ENCODE measurements at places on chromosomes 16 and 17. TPM values are rescaled to one million over a fixed set of nuclear protein-coding genes. Genes with fewer than 3 reads are reported as not detected.

Gene CSH2
- total RNA-seq, result not detected

Gene GP2
- not detected for total RNA-seq

Gene RHOT2
- total RNA-seq, result 73.8 TPM

Gene ITGB4
- 0.19 TPM for total RNA-seq

DNA sequence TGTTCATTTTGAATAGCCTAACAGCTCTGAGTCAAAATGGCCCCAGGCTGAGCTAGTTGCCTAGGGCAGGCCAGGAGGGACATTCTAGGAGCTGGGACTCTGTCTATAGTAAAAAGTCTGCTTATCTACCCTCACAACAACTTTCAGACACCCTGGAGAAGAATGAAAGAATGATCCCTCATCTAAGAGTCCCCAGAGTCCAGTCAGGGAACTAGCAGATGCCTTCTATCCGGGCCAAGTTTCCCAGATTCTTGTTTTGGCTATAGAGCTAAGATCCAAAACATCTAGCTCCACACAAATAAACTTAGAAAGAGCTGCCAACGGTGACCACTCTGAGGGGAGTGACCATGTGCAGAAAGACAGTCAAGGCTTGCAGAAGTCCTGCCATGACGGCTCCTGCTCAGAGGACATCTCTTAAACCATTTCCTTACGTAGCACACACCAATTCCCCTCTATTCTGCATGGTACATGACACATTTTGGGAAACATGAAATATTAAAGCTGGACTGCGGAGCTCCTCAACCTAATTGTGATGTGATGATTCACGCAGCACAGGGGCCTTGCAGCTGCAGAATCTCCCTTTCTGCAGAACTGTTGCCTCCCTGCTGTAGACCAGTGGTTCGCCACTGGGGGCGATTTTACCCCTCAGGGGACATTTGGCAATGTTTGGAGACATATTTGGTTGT is 24.2 kb downstream of the FAM20A start:
- H3K4me1 ChIP-seq, result peaks cover 30% of the 10 kb centered on the region
- no peaks in the 10 kb centered on the region for H3K27me3 ChIP-seq
- 0 out of 2 replicates have a peak overlapping the region, but pooled peaks have one; percentile 10 for H3K4me3 ChIP-seq
- peak; percentile 57 for DNase-seq
- H3K27ac ChIP-seq, result no peak overlapping the region
- no peaks in the 10 kb centered on the region for H3K36me3 ChIP-seq

GRCh38 chr16:8941718-8942344 is 21.9 kb downstream of the USP7 start:
- H3K4me1 ChIP-seq, result peaks cover 97% of the 10 kb centered on the region
- no peak for DNase-seq
- no peak overlapping the region for H3K27ac ChIP-seq

DNA sequence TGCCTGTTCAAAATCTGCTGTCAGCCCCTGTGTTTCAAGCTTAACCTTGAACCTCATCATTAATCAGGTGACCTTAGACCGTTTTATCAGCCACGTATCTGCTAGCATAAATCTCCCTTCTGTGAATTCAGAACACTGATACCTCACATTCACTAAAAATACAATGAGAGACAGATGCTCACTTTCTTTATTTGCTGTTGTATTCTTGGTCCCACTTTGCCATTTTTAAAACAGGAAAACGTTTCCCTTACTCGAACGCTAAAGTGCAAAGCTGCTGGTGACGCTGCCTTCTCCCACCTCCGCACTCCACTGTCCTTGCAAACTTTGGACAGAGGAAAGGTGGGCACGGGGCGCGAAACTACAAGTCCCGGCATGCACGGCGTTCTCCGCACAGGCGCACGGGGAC is 220 bp upstream of the ARHGAP44 start:
- H3K36me3 ChIP-seq, result no peaks in the 10 kb centered on the region
- 0 out of 2 replicates have a peak, but pooled peaks cover 3% of the 10 kb centered on the region for H3K27me3 ChIP-seq
- no peak overlapping the region for H3K27ac ChIP-seq
- H3K4me3 ChIP-seq, result peak overlapping the region; percentile 91
- DNase-seq, result peak; percentile 79
- H3K4me1 ChIP-seq, result peaks cover 26% of the 10 kb centered on the region
